ENCODE measurements at places on chromosomes 7 and 10. TPM values are rescaled to one million over a fixed set of nuclear protein-coding genes. Genes with fewer than 3 reads are reported as not detected.

DNA sequence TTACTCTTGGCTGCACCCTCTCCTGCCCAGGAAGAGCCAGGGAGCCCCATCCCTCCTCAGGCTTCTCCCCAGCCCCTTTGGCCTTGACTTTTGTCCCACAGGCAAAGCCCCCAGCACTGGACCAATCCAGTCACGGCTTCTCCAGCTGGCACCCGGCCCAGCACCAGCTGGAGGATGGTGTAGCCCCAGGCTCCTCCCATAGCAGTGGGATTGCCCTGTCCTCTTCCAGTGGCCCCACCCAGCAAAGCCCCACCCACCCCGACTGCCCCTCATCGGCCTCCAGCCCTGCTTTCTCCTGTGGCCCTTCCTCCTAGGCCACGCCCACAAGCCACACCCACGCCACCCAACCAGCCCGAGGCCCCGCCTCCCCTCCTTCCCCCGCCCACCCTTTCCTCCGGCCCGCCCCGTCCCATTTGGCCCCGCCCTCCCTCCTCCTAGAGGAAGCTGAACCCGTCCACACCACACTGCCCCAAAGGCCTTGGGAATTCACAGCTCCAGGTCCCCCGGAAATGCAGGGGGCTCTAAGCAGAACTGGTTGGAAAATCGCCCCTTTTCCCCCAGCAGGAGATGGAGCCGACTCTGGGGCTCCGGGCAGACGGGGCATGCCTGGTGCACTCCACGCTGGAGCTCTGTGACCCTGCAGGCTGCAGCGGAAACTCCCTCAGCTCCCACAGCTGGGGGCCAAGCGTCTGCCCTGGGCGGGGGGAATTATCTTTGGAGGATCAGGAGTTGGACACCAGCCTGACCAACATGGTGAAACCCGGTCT lies 25.2 kb downstream of the GET4 start:
- H3K4me3 ChIP-seq, result no peak overlapping the region
- peak; percentile 99 for DNase-seq
- H3K27ac ChIP-seq, result no peak overlapping the region

DNA sequence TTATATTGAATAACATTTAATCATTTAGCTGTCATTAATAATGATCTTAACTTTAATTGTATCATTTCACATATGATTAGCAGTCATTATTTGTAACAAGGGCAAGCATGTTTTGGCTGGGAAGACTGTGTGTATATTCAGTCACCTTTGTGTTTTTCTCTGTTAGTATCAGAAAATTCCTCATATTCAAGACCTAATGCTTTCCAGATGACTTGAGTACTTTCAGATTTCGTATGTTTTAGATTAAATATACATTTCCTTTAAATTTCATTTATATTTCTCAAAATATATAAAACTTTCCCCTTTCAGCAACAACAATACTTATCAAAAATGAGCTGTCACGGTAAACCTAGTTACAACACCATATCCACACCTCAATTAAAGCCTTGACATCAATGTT lies 6.3 kb upstream of the CACNA2D1 start:
- no peak for DNase-seq
- H3K4me1 ChIP-seq, result no peaks in the 10 kb centered on the region
- H3K27me3 ChIP-seq, result no peaks in the 10 kb centered on the region
- H3K27ac ChIP-seq, result no peak overlapping the region
- H3K36me3 ChIP-seq, result no peaks in the 10 kb centered on the region

GRCh38 chr10:95793401-95794045 lies 37.6 kb downstream of the ENTPD1 start:
- H3K36me3 ChIP-seq, result no peaks in the 10 kb centered on the region
- H3K4me1 ChIP-seq, result peaks cover 38% of the 10 kb centered on the region
- H3K27me3 ChIP-seq, result no peaks in the 10 kb centered on the region
- DNase-seq, result no peak
- H3K4me3 ChIP-seq, result no peak overlapping the region

GRCh38 chr10:7188456-7189050 lies 222.3 kb downstream of the SFMBT2 start:
- no peaks in the 10 kb centered on the region for H3K4me1 ChIP-seq
- H3K27ac ChIP-seq, result no peak overlapping the region
- no peak for DNase-seq
- no peaks in the 10 kb centered on the region for H3K27me3 ChIP-seq
- H3K4me3 ChIP-seq, result no peak overlapping the region

GRCh38 chr10:101691081-101691480 lies 3.9 kb downstream of the FBXW4 start:
- no peak overlapping the region for H3K27ac ChIP-seq
- no peaks in the 10 kb centered on the region for H3K36me3 ChIP-seq
- DNase-seq, result no peak

- no peaks in the 10 kb centered on the region for H3K36me3 ChIP-seq
- DNase-seq, result peak; percentile 90
- H3K27me3 ChIP-seq, result no peaks in the 10 kb centered on the region
- H3K27ac ChIP-seq, result peak overlapping the region; percentile 85
- peak overlapping the region; percentile 7 for H3K4me3 ChIP-seq
Observed at GRCh38 chr10:44261710-44262455, 123.0 kb downstream of the CXCL12 start.

DNA sequence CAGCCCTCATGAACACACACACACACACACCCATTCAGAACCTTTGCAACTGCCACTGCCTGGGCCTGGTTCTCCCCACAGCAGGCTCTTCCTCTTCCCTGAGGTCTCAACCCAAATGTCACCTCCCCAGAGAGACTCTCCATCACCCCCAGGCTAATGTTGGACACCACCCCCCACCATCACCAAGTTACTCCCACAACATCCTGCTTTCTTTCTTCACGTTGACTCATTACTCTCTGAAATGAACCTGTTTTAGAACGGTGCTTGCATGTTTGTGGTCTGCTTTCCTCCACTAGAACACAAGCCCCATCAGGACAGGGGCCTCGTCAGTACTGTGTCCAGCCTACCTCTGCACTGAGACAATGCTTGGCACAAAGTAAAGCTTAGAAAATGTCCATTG lies 16.0 kb downstream of the AFAP1L2 start:
- DNase-seq, result no peak
- no peaks in the 10 kb centered on the region for H3K27me3 ChIP-seq
- no peak overlapping the region for H3K4me3 ChIP-seq
- H3K4me1 ChIP-seq, result no peaks in the 10 kb centered on the region

- peak overlapping the region; percentile 17 for H3K4me3 ChIP-seq
- no peak for DNase-seq
- peaks cover 47% of the 10 kb centered on the region for H3K27me3 ChIP-seq
- no peaks in the 10 kb centered on the region for H3K36me3 ChIP-seq
- H3K4me1 ChIP-seq, result peaks cover 6% of the 10 kb centered on the region
Observed at GRCh38 chr10:131896403-131896802, 4.4 kb upstream of the PPP2R2D start.

DNA sequence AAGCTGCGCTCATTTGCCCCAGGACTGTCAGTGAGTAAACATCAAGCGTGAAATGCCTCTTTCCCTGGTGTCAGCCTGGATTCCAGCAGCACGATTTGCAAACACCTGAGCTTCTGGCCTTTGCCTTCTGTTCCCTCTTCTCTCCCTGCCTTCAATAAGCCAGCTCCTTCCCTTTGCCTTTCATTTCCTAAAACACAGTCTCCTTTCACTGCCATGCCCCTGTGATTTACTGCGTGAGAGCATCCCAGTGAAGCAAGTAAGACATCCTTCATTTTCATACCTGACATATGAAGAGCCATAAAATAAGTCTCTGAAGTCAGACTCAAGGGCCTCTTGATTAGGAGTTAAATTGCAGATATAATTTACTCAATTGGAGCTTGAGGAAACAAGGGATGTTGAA lies 681.8 kb downstream of the TYW1 start:
- no peak for DNase-seq
- H3K36me3 ChIP-seq, result no peaks in the 10 kb centered on the region
- no peak overlapping the region for H3K4me3 ChIP-seq
- H3K27ac ChIP-seq, result no peak overlapping the region
- no peaks in the 10 kb centered on the region for H3K27me3 ChIP-seq

- no peak for DNase-seq
- H3K36me3 ChIP-seq, result no peaks in the 10 kb centered on the region
- H3K4me1 ChIP-seq, result no peaks in the 10 kb centered on the region
Observed at GRCh38 chr10:61439058-61439609, 14.0 kb downstream of the TMEM26 start.

- no peak overlapping the region for H3K4me3 ChIP-seq
- no peak for DNase-seq
- no peaks in the 10 kb centered on the region for H3K36me3 ChIP-seq
- H3K27me3 ChIP-seq, result peaks cover 17% of the 10 kb centered on the region
- peaks cover 7% of the 10 kb centered on the region for H3K4me1 ChIP-seq
Observed at GRCh38 chr10:72034040-72034499, 54.3 kb downstream of the SPOCK2 start.

DNA sequence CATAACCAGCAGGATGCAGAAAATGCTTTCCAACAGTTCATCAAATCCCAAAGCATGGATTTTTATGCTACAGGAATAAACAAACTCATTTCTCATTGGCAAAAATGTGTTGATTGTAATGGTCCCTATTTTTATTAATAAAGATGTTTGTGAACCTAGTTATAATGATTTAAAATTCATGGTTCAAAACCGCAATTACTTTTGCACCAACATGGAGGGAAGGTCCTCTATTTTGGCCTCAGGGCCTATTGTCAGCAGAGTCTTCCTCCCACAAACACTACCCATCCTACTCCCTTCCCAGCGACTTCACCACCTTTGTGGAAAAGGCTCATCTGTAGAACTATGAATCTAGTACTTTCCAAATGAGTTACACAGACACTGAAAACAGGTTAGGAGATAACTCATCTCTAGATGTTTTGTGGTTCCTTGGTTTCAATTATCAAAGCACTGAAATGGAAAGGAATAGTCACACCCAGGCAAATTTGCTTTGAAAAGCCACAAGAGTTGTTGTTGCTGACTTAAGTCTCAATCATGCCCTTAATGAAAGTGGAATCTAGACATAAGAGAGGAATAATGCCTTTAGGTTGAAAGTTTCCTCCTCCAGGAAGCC lies 59.4 kb upstream of the FRMD4A start:
- H3K36me3 ChIP-seq, result no peaks in the 10 kb centered on the region
- peaks cover 13% of the 10 kb centered on the region for H3K4me1 ChIP-seq
- no peak overlapping the region for H3K27ac ChIP-seq

GRCh38 chr7:5050676-5051075 lies 5.0 kb downstream of the RBAK start:
- H3K27ac ChIP-seq, result no peak overlapping the region
- no peak overlapping the region for H3K4me3 ChIP-seq
- H3K4me1 ChIP-seq, result no peaks in the 10 kb centered on the region
- H3K36me3 ChIP-seq, result peaks cover 35% of the 10 kb centered on the region
- H3K27me3 ChIP-seq, result no peaks in the 10 kb centered on the region
- DNase-seq, result no peak

DNA sequence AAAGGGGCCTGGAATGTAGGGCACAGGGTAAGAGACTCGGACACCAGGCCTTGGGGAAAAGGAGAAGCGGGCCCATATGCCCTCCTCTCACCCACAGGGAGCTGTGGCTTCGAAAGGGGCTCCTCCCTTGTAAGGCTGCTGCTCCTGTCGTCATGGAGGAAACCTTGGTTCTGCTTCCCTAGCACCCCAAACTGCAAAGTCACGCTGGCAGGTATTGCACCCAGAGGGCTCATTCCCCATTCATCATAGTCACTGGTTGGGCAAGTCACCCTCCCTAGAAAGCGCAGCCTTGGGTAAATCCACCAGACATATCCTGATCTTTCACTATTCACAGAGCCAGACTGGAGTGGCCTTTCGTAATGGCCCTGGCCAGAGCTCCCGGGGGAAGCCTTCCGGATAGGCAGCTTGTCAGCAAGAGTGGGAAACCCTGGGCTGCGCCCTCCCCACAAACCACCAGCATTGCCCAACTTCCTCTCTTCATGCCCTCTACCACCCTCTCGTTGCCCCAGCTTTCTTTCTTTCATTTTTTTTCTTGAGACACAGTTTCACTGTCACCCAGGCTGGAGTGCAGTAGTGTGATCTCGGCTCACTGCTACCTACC lies 121.0 kb downstream of the HIP1 start:
- H3K27ac ChIP-seq, result peak overlapping the region; percentile 42
- H3K4me1 ChIP-seq, result peaks cover 12% of the 10 kb centered on the region
- no peaks in the 10 kb centered on the region for H3K36me3 ChIP-seq
- no peaks in the 10 kb centered on the region for H3K27me3 ChIP-seq
- DNase-seq, result peak; percentile 70

DNA sequence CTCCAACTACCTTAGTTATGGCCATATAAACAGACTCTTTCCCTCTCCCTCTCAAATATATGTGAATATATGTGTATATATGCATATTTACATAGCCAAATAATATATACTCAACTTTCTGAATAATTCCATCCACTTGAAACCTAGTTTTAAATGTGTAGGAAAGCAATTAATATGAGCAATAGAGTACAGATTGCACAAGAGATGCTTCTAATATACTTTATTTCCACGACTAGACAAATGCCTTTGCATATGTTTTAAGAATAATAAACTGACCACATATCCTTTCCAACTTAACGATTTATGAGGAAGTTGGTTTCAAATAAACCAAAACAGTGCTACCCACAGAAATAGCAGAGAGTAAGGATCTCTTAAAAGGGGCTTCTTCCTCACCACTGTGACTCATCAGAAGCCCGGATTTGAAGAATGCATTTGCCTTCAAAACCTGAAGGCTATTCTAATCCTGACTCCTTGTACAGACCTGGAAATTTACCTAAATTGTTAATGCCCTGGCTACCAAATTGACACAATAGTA lies 266.3 kb downstream of the AHR start:
- DNase-seq, result no peak
- no peaks in the 10 kb centered on the region for H3K36me3 ChIP-seq
- H3K4me1 ChIP-seq, result no peaks in the 10 kb centered on the region

DNA sequence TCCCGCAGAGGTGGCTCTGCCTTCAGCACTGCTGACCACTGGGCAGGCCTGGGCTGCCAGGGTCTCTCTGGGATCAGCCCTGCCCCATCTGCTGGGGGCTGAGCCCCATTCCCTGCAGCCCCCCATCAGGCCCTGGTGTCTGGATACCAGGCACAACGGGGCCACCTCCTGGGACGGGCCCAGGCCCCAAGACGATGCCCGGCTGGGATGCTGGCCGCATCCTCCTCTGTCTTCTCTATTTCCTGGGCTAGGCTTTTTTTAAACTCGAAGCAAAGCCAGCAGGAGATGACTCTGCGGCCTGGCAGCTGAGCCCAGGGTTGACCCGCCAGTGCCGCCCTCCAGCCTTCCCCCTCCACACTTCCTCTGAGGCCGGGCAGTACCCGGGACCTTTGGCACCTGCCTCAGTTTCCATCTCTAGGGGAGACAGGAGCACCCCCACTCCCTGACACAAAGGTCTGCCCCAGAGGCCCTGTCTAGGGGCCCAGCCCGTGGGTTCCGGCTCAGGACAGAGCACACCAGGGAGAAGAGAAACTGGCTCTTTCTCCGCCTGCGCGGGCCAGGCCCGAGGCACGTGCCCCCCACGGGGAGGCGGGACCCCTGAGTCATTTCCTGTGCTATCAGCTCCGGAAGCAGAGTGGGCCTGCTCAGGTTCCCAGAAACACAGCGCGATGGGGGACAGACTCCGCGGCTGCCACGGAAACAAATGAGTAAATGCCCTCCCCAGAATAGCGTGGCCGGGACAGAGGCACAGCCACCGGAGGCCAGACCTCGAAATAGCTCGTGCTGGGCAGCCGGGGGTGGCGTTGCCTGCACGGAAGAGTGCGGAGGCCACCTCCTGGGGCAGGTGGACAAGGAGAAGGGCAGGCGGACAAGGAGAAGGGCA lies 84.6 kb upstream of the PDGFA start:
- H3K4me1 ChIP-seq, result peaks cover 16% of the 10 kb centered on the region
- peak overlapping the region; percentile 83 for H3K27ac ChIP-seq
- H3K4me3 ChIP-seq, result no peak overlapping the region
- H3K27me3 ChIP-seq, result no peaks in the 10 kb centered on the region
- H3K36me3 ChIP-seq, result no peaks in the 10 kb centered on the region

The TNKS2 gene
- 61.5 TPM for total RNA-seq

The ENTPD1 gene
- 10.6 TPM for total RNA-seq

The RRP12 gene
- total RNA-seq, result 15.0 TPM

The TCERG1L gene
- total RNA-seq, result not detected

The BICC1 gene
- total RNA-seq, result 254 TPM

Data from osteoblast (primary cell).